ENCODE measurements at places on chromosomes 16 and 17.
A peak's percentile ranks its signal among the peaks of the same experiment; 100 is the strongest.

- H3K27ac ChIP-seq: peak overlapping the region; percentile 63
- peaks cover 10% of the 10 kb centered on the region for H3K36me3 ChIP-seq
- H3K4me1 ChIP-seq: peaks cover 80% of the 10 kb centered on the region
- H3K27me3 ChIP-seq: no peaks in the 10 kb centered on the region
These were observed 68.3 kb downstream of the MPRIP start for GRCh38 chr17:17110520-17110919.

GRCh38 chr17:40772101-40772500 lies at the start of gene KRT26:
TSS of gene KRT26 (minus strand) at chr17:40772201. CDS start at chr17:40772113, 88 bp downstream.
- no peak within 1 kb of the TSS for H3K4me3 ChIP-seq
- H3K27ac ChIP-seq: no peak within 1 kb of the TSS
- H3K36me3 ChIP-seq: no peaks in the 10 kb centered on the region

- peaks cover 24% of the 10 kb centered on the region for H3K4me1 ChIP-seq
- no peak overlapping the region for H3K4me3 ChIP-seq
- ATAC-seq: no peak
- peaks cover 1% of the 10 kb centered on the region for H3K27me3 ChIP-seq
These were observed 3.7 kb upstream of the CNP start for GRCh38 chr17:41962768-41963434.

DNA sequence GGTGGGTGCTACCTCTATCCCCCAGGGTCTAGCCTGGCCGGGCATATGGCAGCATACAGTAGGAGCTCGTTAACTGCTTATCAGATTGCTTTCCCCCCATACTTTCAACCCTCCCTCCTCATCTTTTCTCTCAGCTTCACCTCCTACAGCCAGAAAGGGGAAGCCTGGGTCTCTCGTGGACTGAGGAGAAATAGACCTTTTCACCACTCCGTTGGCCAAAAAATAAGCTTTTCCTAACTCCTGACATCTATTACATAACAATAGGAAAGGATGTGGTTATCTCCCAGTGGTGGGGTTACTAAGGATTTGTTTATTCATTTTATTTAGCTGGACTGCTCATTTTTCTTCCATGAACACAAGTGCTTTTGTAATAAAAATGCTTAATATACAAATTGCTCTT lies 9.0 kb upstream of the CXCL16 start:
- H3K27me3 ChIP-seq: peaks cover 67% of the 10 kb centered on the region
- no peak overlapping the region for H3K27ac ChIP-seq
- H3K4me3 ChIP-seq: no peak overlapping the region
- peaks cover 22% of the 10 kb centered on the region for H3K4me1 ChIP-seq
- no peak for ATAC-seq

- H3K27ac ChIP-seq: peak overlapping the region; percentile 87
- H3K27me3 ChIP-seq: no peaks in the 10 kb centered on the region
- peaks cover 80% of the 10 kb centered on the region for H3K4me1 ChIP-seq
- peaks cover 17% of the 10 kb centered on the region for H3K36me3 ChIP-seq
- peak; percentile 35 for ATAC-seq
- H3K4me3 ChIP-seq: peak overlapping the region; percentile 90
These were observed 562 bp downstream of the ZC3H7A start for GRCh38 chr16:11796227-11797165.

DNA sequence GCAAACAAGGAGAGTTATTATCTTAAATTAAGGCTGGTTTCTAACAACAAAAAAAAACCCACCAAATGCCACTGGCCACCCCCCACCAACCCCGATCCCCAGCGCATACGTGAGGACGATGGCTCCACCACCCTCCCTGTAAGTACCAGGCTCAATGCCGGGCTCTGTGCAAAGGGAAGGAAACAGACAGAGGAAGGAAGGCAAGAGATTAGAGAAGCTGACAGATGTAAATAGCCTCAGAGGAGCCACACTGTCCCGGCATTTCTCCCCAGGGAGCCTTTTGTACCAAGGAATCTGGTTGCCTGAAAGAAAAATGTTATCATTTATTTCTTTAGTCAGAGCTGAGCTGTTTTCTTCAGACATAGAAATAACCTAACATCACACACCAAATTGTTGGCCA lies 13.1 kb downstream of the SOST start:
- no peak overlapping the region for H3K4me3 ChIP-seq
- H3K27ac ChIP-seq: no peak overlapping the region
- ATAC-seq: no peak
- no peaks in the 10 kb centered on the region for H3K36me3 ChIP-seq
- peaks cover 9% of the 10 kb centered on the region for H3K4me1 ChIP-seq
- peaks cover 72% of the 10 kb centered on the region for H3K27me3 ChIP-seq

- no peaks in the 10 kb centered on the region for H3K4me1 ChIP-seq
- ATAC-seq: no peak
- H3K4me3 ChIP-seq: no peak overlapping the region
- peaks cover 73% of the 10 kb centered on the region for H3K36me3 ChIP-seq
- no peaks in the 10 kb centered on the region for H3K27me3 ChIP-seq
These were observed 95.7 kb downstream of the CACNG1 start for GRCh38 chr17:67139784-67140665.

DNA sequence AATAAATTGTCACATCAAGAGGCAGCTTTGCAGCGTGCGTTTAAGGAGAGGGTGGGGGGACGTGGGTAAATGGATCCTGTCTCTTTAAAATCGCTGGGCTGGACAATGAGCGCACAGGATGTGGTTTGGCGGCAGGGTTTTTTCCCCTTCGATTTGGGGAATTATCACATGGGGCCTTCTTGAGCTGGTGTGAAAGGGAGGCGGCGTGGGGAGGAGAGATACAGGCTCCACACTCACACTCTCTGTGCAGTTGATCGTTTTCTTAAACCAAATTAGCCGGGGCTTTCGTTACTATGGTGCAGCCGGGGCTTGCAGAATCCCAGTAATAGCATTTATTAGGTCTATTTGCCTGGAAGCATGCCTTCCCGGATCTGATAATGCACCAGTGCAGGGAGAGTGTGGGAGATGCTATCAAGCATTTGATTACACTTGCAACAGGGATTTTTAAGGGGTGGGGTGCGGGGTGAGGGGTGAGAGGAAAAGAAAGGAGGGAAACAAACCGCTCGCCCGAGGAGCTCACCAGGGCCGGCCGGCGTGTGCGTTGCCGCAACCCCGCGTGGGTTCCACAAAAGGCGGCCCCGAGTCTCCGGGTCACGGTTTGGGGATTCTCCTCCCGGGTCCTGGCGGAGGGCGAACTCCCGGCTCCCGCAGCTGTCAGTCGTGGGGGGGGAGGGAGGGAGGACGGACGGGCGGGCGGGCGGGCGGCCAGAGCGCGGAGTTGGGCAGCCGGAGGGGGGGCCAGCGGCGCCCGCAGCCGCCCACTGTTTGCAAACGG lies 58.8 kb upstream of the GSE1 start:
- ATAC-seq: peak; percentile 85
- peak overlapping the region; percentile 88 for H3K4me3 ChIP-seq
- peaks cover 54% of the 10 kb centered on the region for H3K4me1 ChIP-seq
- peak overlapping the region; percentile 75 for H3K27ac ChIP-seq

DNA sequence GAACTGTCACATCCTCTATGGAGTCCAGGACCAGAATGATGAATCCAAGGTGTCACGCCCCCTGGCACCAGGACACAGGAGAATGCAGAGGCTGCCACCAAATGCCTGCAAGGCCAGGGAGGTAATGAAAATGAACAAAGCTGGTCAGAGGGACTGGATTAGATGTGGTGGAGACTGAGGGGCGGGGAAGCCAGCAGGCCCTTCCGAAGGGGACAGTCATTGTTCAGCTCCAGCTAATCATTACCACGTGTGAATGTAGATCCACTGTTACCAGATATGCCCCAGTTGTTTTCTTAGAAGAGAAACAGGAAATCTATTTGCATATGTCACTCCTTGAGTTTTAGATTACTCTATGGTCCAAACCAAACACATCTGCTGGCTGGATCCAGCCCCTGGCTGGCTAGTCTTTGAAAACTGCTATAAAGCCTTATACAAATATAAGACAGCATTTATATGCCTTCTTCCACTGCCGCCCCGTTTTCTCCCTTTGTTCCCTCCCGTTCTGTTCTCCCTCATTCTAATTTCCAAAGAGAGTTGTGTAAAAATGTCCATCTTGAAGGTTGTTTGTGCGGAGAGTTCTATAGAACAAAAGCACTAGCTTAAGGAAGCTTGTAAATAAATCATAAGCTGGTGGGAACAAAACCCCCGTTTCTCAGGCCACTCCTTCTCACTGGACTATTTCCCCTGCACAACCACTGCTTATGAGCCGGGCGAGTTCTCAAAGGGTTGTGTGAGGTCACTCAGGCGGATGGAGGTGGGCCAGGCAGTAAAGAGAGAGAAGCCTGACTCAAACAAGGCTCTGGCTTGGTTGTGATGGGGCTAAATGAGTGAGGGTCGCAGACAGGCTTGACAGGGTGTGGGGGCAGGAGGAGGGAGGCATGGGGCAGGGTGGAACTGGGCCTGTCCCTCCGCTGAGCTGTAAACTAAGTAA lies 14.2 kb downstream of the CRYM start:
- H3K27me3 ChIP-seq: no peaks in the 10 kb centered on the region
- H3K36me3 ChIP-seq: no peaks in the 10 kb centered on the region
- peak overlapping the region; percentile 22 for H3K4me3 ChIP-seq
- peaks cover 37% of the 10 kb centered on the region for H3K4me1 ChIP-seq
- ATAC-seq: peak; percentile 89
- peak overlapping the region; percentile 56 for H3K27ac ChIP-seq

- no peaks in the 10 kb centered on the region for H3K36me3 ChIP-seq
- H3K27me3 ChIP-seq: no peaks in the 10 kb centered on the region
- H3K27ac ChIP-seq: no peak overlapping the region
- no peak overlapping the region for H3K4me3 ChIP-seq
- H3K4me1 ChIP-seq: peaks cover 28% of the 10 kb centered on the region
These were observed 11.8 kb downstream of the SIAH1 start for GRCh38 chr16:48373258-48374029.

DNA sequence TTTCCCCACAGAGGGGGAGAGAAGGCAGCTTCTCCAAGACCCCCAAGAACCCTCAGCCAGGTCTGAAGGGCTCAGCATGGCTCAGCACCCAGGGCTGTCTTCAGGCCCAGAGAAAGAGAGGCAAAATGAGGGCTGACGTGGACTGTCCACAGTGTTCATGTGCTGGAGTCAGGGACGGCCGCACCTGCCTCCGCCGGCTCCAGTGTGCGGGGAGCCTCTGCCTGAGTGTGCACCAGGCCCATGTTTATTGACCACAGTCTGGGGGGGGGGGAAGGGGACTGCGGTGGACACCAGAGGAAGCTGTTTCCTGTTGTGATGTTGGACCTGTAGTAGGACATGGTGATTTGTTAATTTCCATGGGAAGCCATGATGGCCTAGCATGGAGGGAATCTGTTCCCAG lies 6.9 kb downstream of the MRM1 start:
- peaks cover 48% of the 10 kb centered on the region for H3K4me1 ChIP-seq
- no peak overlapping the region for H3K4me3 ChIP-seq
- no peak overlapping the region for H3K27ac ChIP-seq
- no peaks in the 10 kb centered on the region for H3K27me3 ChIP-seq

GRCh38 chr17:42198897-42199296 lies 4.6 kb upstream of the GHDC start:
- H3K36me3 ChIP-seq: peaks cover 26% of the 10 kb centered on the region
- H3K4me3 ChIP-seq: no peak overlapping the region
- H3K27ac ChIP-seq: peak overlapping the region; percentile 87
- ATAC-seq: peak; percentile 85
- H3K27me3 ChIP-seq: no peaks in the 10 kb centered on the region
- peaks cover 29% of the 10 kb centered on the region for H3K4me1 ChIP-seq

GRCh38 chr16:27993587-27993986 lies 69.9 kb downstream of the GSG1L start:
- peaks cover 8% of the 10 kb centered on the region for H3K27me3 ChIP-seq
- H3K4me3 ChIP-seq: no peak overlapping the region
- H3K36me3 ChIP-seq: no peaks in the 10 kb centered on the region
- ATAC-seq: no peak
- H3K4me1 ChIP-seq: no peaks in the 10 kb centered on the region

DNA sequence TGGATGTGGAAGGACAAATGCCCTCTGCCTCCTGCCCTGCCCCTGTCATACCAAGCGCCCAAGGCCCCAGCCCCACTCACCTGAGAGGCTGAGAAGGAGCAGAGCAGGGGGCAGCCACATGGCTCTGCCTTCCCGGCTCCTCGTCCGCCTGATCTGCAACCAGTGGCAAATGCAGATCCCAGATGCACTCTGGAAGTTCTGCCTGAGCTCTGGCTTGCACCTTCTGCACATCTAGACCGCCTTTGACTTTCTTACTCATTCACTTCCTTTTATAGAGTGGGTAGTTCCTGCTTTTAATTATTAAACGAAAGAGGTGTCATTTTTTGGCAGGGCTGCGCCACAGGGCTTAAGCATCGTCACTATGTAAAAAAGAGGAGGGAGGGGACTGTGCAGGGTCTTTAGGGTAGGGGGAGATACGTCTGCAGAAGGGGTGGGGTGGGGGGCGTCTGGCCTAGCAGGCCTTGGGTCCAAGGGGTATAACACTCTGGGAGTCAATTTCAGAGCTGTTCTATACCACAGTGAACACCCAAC lies at the start of gene CD300LB:
CD300LB (minus strand) TSS at position 245 of the 531 bp plus-strand sequence; CDS start at position 120, 125 bp downstream.
- H3K36me3 ChIP-seq: no peaks in the 10 kb centered on the region
- peak within 1 kb of the TSS; percentile 52 for H3K4me3 ChIP-seq
- peaks cover 3% of the 10 kb centered on the region for H3K27me3 ChIP-seq
- peak; percentile 44 for ATAC-seq
- H3K27ac ChIP-seq: peak within 1 kb of the TSS; percentile 40

DNA sequence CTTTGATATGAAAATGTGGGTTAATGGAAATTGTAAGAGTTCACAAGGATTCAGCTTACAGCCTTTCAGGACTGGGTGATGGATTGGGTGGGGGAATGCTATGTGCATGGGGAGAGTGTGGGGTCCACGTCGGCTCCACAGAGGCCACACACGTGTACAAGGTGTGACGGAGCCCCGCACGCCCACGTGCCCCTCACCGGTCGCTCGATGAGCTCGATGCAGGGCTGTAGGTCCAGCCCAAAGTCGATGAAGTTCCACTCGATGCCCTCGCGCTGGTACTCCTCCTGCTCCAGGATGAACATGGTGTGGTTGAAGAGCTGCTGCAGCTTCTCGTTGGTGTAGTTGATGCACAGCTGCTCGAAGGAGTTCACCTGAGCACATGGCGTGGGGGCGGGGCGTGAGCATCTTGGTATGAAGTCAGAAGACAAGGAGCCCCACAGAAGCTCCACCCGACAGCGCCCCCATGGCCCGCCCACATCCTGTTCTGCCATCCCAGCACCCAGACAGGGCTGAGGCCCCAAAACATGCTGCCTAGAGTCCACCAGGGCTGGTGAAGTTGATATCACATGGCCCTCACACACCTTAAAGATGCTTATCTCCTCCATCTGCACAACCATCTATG lies 99.1 kb downstream of the MYH11 start:
- peaks cover 32% of the 10 kb centered on the region for H3K27me3 ChIP-seq
- H3K4me3 ChIP-seq: no peak overlapping the region
- H3K4me1 ChIP-seq: peaks cover 17% of the 10 kb centered on the region
- no peak overlapping the region for H3K27ac ChIP-seq
- H3K36me3 ChIP-seq: no peaks in the 10 kb centered on the region

DNA sequence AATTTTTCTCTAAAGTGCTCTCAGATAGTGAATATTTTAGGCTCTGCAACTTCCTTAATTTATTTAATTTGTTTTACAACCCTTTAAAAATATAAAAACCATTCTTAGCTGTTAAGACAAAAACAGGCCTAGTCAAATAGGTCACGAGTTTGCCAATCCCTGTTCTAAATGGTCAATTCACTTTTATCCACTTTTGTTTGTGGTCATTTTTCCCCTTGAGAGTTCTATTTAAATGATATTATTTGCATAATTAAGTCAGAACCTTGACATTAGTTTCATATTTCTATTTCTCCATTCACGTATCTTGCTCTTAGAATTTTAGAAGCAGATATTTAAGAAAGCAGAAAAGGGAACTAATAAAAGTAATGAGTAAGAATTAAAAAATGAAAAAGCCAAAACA lies 4.0 kb downstream of the AMFR start:
- ATAC-seq: peak; percentile 21
- peak overlapping the region; percentile 88 for H3K27ac ChIP-seq
- no peaks in the 10 kb centered on the region for H3K36me3 ChIP-seq
